Fibroblast of the aortic adventitia (primary cell): ENCODE measurements at places on chromosomes 2 and 18.
A peak's percentile ranks its signal among the peaks of the same experiment; 100 is the strongest.

- peak; percentile 93 for DNase-seq
Observed at GRCh38 chr2:18831916-18832510, 242.6 kb upstream of the NT5C1B start.

GRCh38 chr18:48798334-48799245 is 152.2 kb downstream of the SMAD7 start:
- DNase-seq = no peak

DNA sequence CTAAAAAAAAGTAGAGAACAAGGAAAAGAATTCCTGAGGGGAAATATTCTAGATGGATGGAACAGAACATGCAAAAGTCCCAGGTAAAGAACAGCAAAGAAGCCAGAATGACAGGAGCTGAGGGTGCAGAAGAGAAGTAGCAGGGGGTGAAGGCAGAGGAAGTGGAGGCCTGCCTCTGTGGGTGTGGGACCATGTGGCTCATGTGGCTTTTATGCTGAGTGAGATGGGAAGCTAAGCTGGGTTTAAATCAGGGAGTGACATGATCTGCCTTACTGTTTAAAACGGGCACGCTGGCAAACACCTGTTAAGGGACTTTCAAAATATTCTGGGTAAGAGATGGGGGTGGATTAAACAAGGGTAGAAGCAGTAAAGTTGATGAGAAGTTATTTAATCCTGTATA is 40.0 kb downstream of the GKN2 start:
- DNase-seq = no peak

DNA sequence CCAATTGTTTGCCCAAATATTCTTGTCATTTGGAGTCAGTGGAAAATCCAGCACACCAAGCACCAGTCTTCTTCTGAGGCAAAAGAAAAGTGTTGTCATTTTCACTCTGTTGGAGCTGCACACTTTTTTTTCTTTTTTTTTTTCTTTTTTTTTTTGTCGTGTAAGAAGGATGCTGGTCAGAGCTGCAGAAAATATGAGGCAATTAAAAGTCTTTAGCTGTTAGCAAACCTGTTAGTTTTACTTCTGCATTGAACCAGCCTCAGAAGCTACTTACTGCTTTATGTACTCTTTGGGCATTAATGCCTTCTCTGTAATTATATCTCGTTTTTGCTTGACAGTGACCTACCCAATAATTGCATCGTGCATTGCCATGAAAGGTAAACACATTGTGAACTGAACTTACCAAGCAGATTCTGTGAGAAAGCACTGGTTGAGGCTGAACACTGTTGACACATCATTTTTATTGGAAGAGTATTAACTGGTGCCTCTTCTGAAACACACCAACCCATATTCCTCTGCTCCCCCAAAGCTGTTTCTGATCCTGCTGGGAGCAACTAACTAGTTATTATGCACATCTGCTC is 165.4 kb downstream of the CAPN13 start:
- DNase-seq = no peak

DNA sequence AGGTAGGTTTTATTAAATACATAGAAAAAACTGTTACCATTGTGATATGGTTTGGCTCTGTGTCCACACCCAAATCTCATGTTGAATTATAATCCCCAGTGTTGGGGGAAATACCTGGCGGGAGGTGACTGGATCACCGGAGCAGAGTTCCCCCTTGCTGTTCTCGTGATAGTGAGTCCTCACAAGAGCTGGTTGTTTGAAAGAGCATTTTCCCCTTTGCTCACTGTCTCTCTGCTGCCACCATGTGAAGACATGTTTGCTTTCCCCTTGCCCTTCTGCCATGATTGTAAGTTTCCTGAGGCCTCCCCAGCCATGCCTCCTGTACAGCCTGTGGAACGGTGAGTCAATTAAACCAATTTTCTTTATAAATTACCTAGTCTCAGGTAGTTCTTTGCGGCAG is 352.7 kb upstream of the SLC39A10 start:
- DNase-seq = peak; percentile 24

DNA sequence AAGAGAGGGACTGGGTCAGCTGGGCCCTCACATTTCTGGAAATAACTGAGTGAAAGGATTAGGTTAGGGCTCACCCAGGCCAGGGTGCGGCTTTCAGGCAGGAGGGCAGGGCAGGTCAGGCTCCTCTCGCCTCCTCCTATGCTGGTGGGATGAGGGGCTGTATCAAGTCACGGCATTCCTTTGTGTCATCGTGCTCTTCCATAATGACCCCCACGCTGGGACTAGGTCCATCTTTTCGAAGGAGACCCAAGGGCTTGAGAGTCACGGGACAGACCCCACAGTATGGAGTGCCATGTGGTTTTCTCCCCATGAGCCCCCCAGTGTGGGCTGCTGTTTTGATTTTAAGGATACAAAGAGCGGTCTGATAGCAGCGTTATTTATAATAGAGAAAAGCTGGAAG is 137.8 kb upstream of the COPS8 start:
- DNase-seq = no peak

- DNase-seq = peak; percentile 78
Observed at GRCh38 chr2:118371515-118371914, 283.2 kb downstream of the INSIG2 start.

GRCh38 chr2:143140864-143141661 is 11.8 kb downstream of the ARHGAP15 start:
- no peak for DNase-seq

GRCh38 chr2:134275058-134275862 is 21.4 kb downstream of the MGAT5 start:
- DNase-seq = no peak
